ENCODE measurements at places on chromosomes 2 and 18.

GRCh38 chr2:60493804-60494387 is 59.6 kb downstream of the BCL11A start:
- DNase-seq, result no peak

GRCh38 chr2:214995926-214996670 is 142.3 kb downstream of the ABCA12 start:
- DNase-seq, result no peak

- no peak for DNase-seq
Observed at GRCh38 chr2:224807153-224807964, 91.2 kb upstream of the CCDC195 start.

DNA sequence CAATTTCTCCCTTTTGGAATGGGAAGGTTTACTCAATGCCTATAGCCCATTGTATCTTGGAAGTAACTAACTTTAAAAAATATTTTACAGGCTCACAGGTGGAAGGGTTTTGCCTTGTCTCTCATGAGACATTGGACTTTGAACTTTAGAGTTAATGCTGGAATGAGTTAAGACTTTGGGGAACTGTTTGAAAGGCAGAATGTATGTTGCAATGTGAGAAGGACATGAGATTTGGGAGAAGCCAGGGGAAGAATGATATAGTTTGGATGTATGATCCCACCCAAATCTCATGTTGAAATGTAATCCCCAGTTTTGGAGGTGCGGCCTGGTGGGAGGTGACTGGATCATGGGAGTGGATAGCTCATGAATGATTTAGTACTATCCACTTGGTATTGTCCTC is 17.5 kb upstream of the TBC1D8 start:
- no peak for DNase-seq

- DNase-seq, result no peak
Observed at GRCh38 chr18:74396171-74397169, 60.6 kb downstream of the DIPK1C start.

DNA sequence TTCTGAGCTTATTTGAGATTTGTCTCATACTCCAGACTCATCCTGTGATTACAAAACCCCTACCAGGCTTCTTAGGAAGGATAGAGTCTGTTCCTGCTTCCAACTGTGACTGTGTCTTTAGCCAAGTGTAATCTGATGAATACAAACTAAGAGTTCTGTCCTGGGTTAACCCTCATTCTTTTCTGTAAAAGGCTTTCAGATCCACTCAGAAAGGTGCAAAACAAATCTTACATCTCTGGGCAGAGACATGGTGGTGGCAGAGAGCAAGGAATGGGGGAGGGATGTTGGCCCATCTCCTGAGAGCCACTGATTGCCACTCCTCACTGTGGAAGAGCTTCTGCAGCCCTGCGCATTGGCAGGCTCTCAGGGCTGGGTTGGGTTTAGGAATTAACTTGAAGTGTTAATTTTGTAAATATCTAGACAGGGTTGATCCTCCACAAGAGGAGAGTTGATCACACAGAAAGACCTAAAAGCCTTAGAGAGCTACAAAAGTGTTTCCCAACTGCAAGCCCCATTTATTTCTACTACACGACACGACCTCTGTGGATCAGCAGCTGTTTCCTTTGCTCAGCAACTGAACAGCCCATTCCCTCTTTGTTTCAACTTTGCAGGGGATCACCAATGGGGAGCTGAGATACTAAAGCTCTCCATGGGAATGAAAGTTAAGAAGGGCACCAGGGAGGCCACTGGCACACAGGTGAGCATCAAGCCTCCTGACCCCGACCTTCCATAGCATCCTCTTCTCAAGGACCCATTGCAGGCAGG is 23.7 kb upstream of the SPTBN1 start:
- no peak for DNase-seq
